ENCODE measurements at places on chromosomes 5 and 9.

GRCh38 chr5:167177736-167178135 lies 1113.7 kb upstream of the WWC1 start:
- no peak for DNase-seq

GRCh38 chr5:179267071-179267670 lies 78.1 kb downstream of the ADAMTS2 start:
- no peak for DNase-seq

DNA sequence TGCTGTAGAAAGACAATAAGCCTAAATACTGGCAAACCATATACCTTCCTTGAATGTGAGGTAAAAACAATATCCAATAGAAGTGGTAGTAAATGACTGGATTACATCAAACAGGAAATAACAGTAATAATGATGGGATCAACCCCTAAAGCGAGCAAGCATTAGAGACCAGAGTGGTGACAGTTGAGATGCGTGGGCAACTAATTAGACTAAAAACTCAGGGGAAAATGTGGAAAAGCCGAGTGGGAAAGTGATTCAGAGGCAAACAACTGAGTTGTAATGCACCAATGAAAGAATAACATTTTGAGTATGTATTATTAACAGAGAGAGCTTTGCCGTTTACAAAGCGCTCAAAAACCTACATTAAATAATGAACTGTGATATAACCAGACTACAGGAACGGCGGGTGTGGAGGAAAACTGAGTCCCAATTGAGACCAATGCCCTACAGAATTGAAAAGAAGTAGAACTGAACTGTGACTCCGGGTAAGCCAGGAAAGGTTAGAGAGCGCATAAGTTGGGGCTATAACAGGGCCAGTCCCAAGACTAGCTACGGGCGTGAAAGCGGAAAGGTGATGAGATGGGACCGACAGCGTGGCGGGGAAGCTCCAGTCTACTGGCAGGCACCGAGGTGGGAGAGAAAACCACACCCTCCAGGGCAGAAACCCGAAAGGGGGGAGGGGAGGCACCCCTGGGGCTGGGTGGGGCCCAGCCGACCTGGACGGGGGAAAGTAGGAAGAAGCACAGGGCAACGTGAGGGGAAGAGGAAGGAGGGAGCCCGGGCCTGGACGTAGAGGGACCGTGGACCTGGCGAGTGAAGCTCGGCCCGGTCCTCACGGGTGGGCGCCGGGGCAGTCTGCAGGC lies 592 bp downstream of the UBAP2 start:
- peak; percentile 41 for DNase-seq

GRCh38 chr5:54180630-54181031 lies 129.7 kb downstream of the ARL15 start:
- no peak for DNase-seq

DNA sequence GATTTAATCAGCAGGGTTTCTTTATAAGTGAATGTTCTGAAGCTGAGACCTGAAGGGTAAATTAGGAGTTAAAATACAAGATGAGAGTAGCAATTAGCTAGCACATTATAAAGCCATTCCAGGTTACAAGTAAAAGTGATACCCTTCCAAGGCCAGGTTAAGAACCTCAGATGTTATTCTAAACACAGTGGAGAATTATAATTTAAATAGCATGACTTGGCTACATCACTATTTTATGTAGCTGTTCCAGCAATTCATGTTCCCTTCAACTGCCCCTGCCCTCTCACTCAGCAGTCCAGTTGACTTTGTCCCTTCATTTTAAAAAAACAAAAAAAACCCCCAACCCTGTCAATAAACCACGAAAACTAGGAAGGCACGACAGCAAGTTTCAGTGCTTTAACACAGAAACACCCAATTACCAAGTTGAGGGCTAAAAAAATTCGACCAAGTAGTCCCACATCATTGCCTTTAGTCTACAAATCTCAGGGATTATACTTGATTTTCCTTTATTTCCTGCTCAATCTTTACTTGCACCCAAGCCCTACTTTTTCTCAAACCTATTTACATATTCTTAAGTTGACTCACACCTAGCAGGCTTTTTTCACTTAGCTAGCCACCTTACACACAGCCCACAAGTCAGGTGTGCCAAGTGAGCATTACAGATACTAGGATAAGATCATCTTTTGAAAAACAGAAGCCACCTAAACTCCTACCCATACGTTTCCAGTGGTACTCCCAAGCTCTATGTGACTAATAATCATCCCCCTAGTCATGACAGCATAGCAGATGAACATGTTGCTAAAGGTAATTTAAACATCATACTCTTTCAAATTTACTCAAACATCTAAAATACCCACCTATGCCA lies 3.4 kb downstream of the RPL37 start:
- DNase-seq: peak; percentile 41

DNA sequence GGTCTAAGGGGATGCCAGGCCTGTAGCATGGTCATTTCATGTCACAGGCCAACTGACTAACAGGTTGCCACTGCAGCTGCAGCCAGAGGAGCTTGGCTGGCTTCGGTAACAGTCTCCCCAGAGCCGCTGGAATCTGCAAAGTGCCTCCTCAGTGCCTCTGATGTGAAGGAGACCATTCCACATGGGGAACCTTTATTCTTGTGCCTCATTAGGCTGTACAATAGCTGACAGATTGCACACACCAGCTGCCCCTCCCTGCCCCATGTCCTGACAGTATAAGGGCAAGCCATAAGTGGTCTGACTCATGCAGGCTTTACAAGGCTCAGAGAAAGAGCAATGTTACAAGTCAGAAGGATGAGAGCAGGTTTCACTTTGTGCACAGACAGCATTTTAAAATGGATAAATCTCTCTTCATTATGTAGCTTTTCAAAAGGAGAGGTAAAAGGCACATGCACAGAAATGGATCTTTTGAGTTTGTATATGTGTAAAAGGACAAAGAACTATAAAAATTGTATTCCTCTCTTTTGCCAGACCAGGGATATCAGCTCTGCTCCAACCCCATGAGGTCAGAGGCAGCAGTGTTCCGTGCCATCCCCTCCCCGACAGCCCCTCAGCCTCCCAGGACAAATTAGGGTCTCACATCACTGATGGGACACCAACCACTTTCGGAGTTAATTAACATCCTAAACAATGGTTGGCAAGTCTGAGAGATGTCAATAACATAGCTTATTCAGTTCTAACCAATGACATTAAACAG lies 467.8 kb downstream of the TMEM232 start:
- DNase-seq: no peak

DNA sequence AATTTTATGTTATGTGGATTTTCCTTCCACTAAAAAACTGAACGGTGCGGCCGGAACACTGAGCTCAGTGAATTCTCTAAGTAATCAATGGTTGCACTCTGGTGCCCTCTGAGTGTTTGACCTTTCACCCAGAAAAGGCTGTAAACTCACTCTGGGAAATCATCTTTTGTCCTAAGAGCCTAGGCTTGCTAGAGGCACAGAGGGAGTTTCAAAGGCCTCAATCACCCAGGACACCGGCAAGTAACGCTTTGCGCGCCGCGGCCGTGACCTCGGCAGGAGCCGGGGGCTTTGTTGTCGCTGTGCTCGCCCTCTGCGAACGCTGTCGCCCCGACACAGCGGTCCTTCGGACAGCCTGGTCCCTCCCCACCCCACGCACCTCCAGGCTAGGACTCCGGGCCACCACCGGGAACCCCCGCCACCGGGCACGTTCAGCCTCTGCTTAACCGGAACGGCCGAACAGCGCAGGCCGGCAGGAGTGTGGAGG lies 703 bp downstream of the ISCA1 start:
- DNase-seq: no peak

GRCh38 chr9:110048403-110048975 lies 159.5 kb downstream of the C9orf152 start:
- peak; percentile 85 for DNase-seq

GRCh38 chr5:156376751-156377150 lies 49.8 kb downstream of the SGCD start:
- no peak for DNase-seq

- no peak for DNase-seq
These were observed 15.2 kb downstream of the ZCCHC9 start for GRCh38 chr5:81316571-81316970.

DNA sequence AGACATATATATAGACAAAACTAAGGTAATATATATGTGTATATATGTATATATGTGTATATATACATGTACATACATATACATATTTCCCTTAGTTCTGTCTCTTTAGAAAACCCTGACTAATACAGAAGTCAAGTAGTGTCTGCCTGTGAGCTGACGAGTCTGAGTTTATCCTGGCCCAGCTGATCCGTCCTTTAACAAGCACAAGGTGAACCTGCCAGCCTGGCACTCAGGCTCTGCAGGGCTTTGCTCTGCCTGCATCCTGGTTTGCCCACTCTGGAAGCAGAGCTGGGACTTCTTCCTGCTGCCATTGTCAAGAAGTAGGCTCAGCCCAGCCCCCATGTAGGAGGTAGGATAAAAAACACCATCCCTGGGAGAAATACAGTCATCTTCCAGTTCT lies 388.0 kb downstream of the ICE1 start:
- DNase-seq: no peak

- DNase-seq: no peak
These were observed 638.3 kb upstream of the DMAC1 start for GRCh38 chr9:8437876-8438275.

DNA sequence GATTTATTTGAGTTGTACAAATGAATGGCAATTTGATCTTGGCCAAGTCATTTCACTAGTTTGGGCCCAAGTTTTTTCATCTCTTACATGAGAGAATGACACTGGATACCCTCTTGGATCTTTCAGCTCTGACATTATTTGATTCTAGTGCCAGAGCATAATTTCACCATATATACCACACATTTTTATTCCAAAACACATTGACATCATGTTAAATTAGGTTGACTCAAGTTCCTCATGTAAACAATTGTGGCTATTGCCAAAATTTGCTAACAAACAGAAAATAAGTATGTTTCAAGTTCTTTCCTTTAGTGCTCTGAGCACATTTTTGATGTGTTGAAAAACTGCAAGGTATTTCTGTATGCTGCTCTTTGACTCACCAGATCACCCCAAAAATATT lies 375.8 kb downstream of the ZNF608 start:
- DNase-seq: no peak

DNA sequence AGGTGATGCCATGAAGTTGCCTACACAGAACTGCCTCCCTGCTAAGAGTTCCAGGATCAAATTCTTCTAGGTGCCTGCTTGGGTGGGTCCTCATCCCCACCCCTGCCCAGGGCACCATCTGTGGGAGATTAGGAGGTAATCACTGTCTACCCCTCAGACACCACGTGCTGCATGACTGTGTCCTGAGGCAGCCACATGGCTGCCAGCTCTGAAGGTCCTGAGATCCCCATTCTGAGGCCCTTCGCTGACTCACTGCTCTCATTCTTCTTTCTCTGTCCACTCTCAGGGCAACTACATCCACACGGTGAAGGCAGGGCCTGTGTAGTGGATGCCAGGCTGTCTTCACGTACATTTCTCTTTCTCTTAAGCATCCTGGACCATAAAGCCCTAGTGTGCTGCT lies 222.9 kb upstream of the ANKRD55 start:
- DNase-seq: no peak

DNA sequence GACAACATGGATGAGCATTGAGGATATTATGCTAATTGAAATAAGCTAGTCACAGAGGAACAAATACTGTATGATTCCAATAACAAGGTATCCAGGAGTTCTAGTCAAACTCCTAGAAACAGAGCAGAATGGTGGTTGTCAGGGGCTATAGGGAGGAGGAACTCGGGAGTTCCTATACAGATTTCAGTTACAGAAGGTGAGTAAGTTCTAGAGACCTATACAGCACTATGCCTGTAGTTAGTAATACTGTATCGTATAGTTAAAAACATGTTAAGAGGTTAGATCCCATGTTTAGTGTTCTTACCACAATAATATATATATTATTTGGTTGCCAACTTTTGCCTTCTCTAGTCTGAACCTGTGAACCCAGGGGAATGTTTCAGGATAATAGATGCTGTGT lies 7.9 kb upstream of the OXCT1 start:
- no peak for DNase-seq

DNA sequence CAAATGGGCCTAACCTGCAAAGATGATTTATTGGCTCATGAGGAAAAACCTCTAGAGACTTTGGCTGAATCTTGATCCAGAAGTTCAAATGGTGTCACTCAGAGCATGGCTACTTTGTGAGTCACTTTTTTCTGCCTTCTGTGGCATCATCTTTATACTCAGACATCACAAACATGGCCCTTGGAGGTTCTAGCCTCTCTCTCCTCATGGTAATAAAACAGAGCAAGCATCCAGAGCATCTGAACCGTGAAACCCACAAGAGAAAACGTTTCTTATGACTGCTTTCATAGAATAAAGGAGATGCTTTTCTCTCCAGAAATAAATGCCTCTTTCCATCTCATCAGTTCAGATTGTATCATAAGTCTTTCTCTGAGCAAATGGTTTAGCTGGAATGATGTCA lies 780.3 kb downstream of the KCTD16 start:
- no peak for DNase-seq

- DNase-seq: no peak
These were observed 25.4 kb upstream of the DCP2 start for GRCh38 chr5:112951124-112951702.

- no peak for DNase-seq
These were observed 56.0 kb downstream of the ZFR start for GRCh38 chr5:32388432-32389129.

- DNase-seq: no peak
These were observed 254.8 kb downstream of the ADGRV1 start for GRCh38 chr5:90813392-90813791.

- no peak for DNase-seq
These were observed 30.2 kb upstream of the NR3C1 start for GRCh38 chr5:143433670-143434069.

GRCh38 chr5:169610606-169611005 lies 26.5 kb upstream of the DOCK2 start:
- no peak for DNase-seq

DNA sequence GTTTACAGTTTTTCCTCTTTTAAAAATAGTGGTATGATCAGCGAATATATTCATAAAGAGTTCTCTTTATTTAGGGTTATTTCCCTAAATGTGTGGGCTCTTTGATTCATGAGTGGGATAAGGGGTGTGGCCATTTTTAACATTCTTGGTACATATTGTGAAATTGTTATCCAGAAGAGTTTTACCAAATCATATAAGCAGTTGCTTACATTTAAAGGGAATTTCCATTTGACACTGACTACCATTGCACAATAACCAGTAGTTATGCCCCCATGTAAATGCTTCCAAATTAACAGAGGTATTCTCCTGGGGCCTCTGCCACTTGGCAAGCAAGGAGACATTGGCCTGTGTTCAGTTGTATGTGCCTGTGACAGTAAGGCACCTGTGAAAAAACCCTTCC lies 27.2 kb downstream of the SLC25A48 start:
- DNase-seq: no peak

- DNase-seq: peak; percentile 25
These were observed 33.2 kb downstream of the CSF1R start for GRCh38 chr5:150052956-150053712.

- no peak for DNase-seq
These were observed 242.9 kb upstream of the TRPM3 start for GRCh38 chr9:71364186-71364955.

GRCh38 chr5:65199993-65200675 lies 281.6 kb downstream of the ADAMTS6 start:
- DNase-seq: no peak
